SJCRH30 (cell line): ENCODE measurements at places on chromosomes 7 and 10. TPM values are rescaled to one million over a fixed set of nuclear protein-coding genes. Genes with fewer than 3 reads are reported as not detected.

GRCh38 chr10:110860576-110861241 is 11.0 kb upstream of the PDCD4 start:
- no peak overlapping the region for H3K4me3 ChIP-seq
- H3K4me1 ChIP-seq = peaks cover 41% of the 10 kb centered on the region
- no peaks in the 10 kb centered on the region for H3K36me3 ChIP-seq
- H3K27me3 ChIP-seq = no peaks in the 10 kb centered on the region

Gene FKBP6
- total RNA-seq = not detected in 2 replicates

- H3K36me3 ChIP-seq = no peaks in the 10 kb centered on the region
- H3K4me1 ChIP-seq = no peaks in the 10 kb centered on the region
- H3K27me3 ChIP-seq = no peaks in the 10 kb centered on the region
- H3K27ac ChIP-seq = no peak overlapping the region
- no peak for DNase-seq
Observed at GRCh38 chr7:2165610-2166594, 66.8 kb downstream of the MAD1L1 start.

GRCh38 chr10:75466886-75467285 is 35.5 kb downstream of the LRMDA start:
- 0 out of 2 replicates have a peak, but pooled peaks cover 3% of the 10 kb centered on the region for H3K27me3 ChIP-seq
- no peaks in the 10 kb centered on the region for H3K36me3 ChIP-seq
- no peak overlapping the region for H3K4me3 ChIP-seq
- H3K4me1 ChIP-seq = no peaks in the 10 kb centered on the region

GRCh38 chr10:4334015-4334414 is 492.0 kb upstream of the AKR1E2 start:
- H3K27ac ChIP-seq = no peak overlapping the region
- no peaks in the 10 kb centered on the region for H3K27me3 ChIP-seq
- no peaks in the 10 kb centered on the region for H3K36me3 ChIP-seq
- H3K4me1 ChIP-seq = no peaks in the 10 kb centered on the region
- no peak for DNase-seq

- no peaks in the 10 kb centered on the region for H3K27me3 ChIP-seq
- no peaks in the 10 kb centered on the region; the same call in 1 of the 2 replicates for H3K4me1 ChIP-seq
- H3K4me3 ChIP-seq = no peak overlapping the region
Observed at GRCh38 chr10:21976280-21976679, 27.2 kb downstream of the DNAJC1 start.

GRCh38 chr7:47414342-47415317 is 167.3 kb downstream of the TNS3 start:
- H3K4me1 ChIP-seq = peaks cover 14% of the 10 kb centered on the region
- DNase-seq = no peak
- no peak overlapping the region for H3K27ac ChIP-seq
- peaks cover 62% of the 10 kb centered on the region for H3K36me3 ChIP-seq
- H3K4me3 ChIP-seq = no peak overlapping the region

DNA sequence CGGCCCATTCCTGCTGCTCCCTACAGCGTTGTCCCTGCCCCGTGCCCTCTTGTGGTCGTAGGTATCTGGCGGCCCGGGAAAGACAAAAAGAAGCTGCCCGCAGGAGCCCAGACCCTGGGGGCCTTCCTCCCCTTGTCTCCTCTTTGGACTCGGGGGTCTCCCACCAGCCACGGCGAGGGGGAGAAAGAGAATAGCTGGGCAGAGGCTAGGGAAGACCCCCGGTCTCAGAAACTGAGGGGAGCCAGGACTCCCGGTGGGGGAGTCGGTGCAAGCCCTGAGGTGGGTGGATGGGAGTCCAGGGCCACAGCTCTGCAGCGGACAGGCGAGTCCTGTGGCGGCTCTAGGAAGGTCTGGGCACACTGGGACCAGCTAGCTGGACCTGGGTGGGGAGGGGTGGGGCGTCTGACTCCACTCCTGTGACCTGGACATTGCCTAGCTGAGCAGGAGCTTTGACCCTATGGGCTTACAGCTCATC is 1.3 kb upstream of the SH2D4B start:
- H3K36me3 ChIP-seq = no peaks in the 10 kb centered on the region
- no peak overlapping the region for H3K4me3 ChIP-seq
- H3K27ac ChIP-seq = no peak overlapping the region
- DNase-seq = no peak
- H3K4me1 ChIP-seq = no peaks in the 10 kb centered on the region

DNA sequence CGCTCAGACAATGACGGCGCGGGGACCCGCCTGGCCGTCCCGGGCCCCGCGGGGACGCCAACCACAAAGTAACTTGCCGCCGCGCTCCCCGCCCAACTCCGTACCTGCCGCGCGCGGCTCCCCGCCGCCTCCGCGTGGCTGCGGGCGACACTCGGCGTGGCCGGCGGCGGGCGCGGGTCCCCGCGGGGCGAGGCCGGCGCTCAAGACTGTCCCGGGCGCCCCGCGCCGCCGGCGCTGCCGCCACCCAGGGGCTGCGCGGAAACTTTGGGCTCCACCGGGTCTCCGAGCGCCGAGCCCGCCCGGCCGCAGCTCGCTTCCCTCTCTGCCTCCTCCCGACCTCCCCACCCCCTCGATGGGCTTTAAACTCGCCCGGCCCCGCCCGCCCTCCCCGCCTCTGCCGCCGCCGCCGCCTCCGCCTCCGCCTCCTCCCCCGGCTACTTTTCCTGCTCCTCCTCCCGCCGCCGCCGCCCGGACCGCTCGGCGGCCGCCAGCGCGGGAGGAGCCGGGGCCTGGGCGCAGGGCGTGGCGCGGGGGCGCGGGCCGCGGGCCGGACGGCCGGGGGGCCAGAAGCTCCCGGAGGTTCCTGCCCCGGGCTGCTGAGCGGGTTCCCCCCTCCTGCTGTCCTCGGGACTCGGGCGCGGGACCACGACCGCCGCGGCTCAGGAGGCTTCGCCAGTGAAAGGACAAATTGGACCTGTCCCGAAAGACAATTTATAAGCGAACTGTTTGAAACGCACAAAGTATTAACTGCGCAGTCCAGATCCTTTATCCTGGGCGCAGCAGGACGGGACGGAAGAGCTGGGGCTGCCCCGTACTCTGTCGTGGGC is 10.6 kb upstream of the GRB10 start:
- peaks cover 11% of the 10 kb centered on the region; the same call in 1 of the 2 replicates for H3K27me3 ChIP-seq
- DNase-seq = no peak
- no peaks in the 10 kb centered on the region for H3K4me1 ChIP-seq
- H3K36me3 ChIP-seq = no peaks in the 10 kb centered on the region

Gene CYP2C9
- total RNA-seq = not detected in 2 replicates

DNA sequence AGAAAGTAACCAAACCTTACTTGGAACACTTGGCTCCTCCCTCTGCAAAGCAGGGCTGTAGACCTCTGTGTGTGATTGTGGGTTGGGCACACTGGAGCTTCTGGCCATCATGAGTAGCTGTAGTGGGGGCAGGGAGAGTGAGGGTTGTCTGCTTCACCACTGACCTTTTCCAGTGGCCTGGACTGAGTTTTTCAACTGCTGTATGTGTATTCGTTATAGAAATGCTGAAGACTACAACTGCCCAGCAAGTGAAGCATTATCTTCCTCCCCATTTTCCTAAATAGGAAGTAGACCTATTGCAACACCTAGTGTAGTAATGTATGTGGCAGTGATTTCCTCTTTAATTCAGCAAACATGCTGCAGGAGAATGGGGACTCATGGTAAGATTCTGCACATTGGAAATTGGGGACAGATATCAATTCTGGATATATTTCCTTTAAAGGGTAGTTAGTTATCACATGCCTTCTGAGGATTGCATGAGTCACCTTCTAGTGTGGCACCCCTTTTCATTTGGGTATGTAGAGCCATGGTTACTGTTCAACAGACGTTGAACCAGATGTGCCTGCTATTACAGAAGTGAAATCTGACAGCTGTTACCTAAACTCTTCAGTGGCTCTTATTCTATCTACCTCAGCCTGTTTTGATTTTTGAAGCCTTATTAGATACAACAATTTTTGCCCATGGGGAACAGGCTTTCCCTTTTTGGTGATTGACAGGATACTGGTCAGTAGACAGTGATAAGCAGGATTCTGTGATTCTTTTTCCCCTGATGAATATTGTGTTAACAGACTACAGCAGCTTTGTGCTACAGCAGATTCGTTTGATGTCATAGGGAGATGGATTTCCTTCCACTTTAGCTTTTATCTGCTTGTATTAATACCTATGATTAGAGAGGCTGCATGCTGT is 130.9 kb downstream of the SND1 start:
- H3K27me3 ChIP-seq = no peaks in the 10 kb centered on the region
- no peak overlapping the region for H3K4me3 ChIP-seq
- no peak for DNase-seq
- H3K36me3 ChIP-seq = no peaks in the 10 kb centered on the region
- no peak overlapping the region for H3K27ac ChIP-seq

DNA sequence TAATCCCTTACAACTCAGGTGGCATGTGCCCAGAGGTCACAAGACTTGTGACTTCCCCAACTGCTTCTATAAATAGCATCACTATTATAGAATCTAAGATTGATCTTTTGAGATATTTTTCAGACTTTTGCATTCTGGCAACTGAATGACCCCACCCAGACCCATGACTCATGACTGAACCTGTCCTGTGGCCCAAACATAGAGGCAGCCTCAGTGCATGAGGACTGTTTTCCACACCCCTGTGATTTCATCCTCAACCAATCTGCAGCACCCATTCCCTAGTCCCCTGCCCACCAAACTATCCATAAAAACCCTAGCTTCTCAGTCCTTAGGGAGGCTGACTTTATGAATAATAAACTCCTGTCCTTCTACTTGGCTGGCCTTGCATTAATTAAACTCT is 84.5 kb downstream of the MICU1 start:
- no peaks in the 10 kb centered on the region for H3K4me1 ChIP-seq
- no peak overlapping the region for H3K27ac ChIP-seq
- DNase-seq = no peak
- no peaks in the 10 kb centered on the region for H3K27me3 ChIP-seq

DNA sequence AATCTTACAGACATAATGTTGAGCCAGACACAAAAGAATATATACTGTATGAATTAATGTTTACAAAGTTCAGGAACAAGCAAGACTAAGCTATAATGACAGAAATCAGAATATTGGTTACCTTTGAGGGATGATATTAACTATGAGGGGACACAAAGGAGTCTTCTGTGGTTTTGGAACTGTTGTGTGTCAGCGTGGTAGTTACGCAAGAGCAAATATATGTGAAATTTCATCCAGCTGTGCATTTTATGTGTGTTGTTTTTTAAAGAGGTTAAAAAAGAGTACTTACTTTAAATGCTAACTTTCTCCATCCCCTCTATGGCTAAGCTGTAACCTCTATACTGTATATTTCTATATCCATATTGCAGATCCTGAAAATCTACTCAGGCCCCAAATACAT is 14.9 kb downstream of the SLC25A28 start:
- no peak overlapping the region for H3K4me3 ChIP-seq
- no peak overlapping the region for H3K27ac ChIP-seq
- peaks cover 7% of the 10 kb centered on the region; the same call in 1 of the 2 replicates for H3K36me3 ChIP-seq
- no peaks in the 10 kb centered on the region for H3K27me3 ChIP-seq

GRCh38 chr7:15084368-15084767 is 181.8 kb upstream of the DGKB start:
- H3K27ac ChIP-seq = no peak overlapping the region
- no peaks in the 10 kb centered on the region for H3K27me3 ChIP-seq
- no peaks in the 10 kb centered on the region for H3K36me3 ChIP-seq
- H3K4me1 ChIP-seq = no peaks in the 10 kb centered on the region

DNA sequence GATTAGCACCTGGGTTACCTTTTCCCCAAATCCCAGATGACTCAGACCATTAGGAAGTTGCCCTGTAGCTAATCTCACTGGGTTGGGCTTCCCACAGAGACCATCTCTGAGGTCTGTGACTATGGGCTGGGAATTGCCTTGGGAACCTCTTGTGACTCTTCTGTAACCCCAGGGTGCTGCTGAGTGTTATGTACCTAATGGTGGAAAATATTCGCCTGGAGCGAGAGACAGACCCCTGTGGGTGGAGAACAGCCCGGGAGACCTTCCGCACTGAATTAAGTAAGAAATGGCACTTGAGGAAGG is 20.0 kb downstream of the STRIP2 start:
- DNase-seq = no peak
- H3K4me1 ChIP-seq = no peaks in the 10 kb centered on the region
- no peak overlapping the region for H3K4me3 ChIP-seq
- peaks cover 72% of the 10 kb centered on the region for H3K36me3 ChIP-seq
- no peak overlapping the region for H3K27ac ChIP-seq

DNA sequence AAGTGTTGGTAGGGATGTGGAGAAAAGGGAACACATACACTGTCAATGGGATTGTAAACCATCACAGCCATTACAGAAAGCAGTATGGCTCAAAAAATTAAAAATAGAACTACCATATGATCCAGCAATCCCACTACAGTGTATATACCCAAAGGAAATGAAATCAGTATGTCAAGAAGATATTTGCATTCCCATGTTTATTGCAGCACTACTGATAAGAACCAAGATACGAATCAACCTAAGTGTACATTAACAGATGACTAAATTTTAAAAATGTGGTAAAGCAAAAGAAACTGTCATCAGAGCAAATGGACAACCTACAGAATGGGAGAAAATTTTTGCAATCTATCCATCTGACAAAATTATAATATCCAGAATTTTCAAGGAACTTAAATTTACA is 290.4 kb downstream of the IPMK start:
- H3K36me3 ChIP-seq = no peaks in the 10 kb centered on the region
- H3K4me3 ChIP-seq = no peak overlapping the region
- no peaks in the 10 kb centered on the region for H3K4me1 ChIP-seq
- H3K27ac ChIP-seq = no peak overlapping the region
- no peak for DNase-seq
- H3K27me3 ChIP-seq = no peaks in the 10 kb centered on the region

Gene CUZD1
- total RNA-seq = 1.9 and 3.3 TPM in 2 replicates

- peak; percentile 92 for DNase-seq
- peak within 1 kb of the TSS; percentile 75 for H3K4me3 ChIP-seq
- H3K27ac ChIP-seq = peak within 1 kb of the TSS; percentile 96
- H3K36me3 ChIP-seq = no peaks in the 10 kb centered on the region; the same call in 1 of the 2 replicates
Observed at GRCh38 chr7:44490351-44491200, at the start of gene NUDCD3. Gene NUDCD3, minus strand, starts transcription at chr7:44490658. Its CDS starts 58 bp downstream, at chr7:44490600.

Gene TMEM273
- 2.1 and 2.5 TPM in 2 replicates for total RNA-seq

DNA sequence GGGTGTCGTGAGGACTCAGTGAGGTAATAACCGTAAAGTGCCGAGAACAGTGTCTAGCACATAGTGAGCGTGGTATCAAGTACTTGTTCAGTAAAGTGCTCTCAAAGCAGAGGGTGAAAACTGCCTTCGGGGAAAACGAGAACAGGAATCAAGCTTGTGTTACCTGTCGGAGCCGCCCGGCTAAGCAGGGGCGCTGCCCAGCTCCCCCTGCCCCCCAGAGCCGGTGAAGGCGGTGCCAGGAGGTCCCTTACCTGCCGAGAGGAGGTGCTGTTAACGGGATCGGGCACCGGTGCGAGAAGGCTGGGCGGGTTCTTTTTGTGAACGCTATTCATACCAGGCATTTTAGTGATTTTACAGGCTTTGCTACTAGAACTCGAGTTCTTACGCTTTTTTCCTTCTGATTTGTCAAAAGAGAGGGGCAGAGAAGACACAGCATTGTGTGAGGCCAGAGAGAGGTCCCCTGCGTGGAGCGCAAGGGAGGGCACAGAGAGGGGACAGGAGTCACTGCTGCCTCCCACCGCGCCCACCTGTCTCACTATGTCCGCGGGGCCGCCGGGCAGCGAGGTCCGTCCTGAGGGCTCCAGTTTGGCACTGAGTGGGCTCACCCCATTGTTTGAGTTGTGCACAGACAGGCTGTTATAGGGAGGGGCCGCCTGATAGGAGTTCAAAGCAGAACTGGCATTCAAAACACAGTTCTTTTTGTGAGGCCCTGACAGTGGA is 32.5 kb upstream of the EFCAB10 start:
- H3K4me1 ChIP-seq = no peaks in the 10 kb centered on the region
- DNase-seq = no peak
- H3K36me3 ChIP-seq = no peaks in the 10 kb centered on the region
- no peak overlapping the region for H3K4me3 ChIP-seq
- no peak overlapping the region for H3K27ac ChIP-seq
